Mesenteric fat pad (tissue), 1 donor: ENCODE measurements at places on chromosomes 13 and 19. TPM values are rescaled to one million over a fixed set of nuclear protein-coding genes. Genes with fewer than 3 reads are reported as not detected.
A peak's percentile ranks its signal among the peaks of the same experiment; 100 is the strongest.

Gene LRP3
- 43.3 TPM for total RNA-seq

Gene PSG1
- total RNA-seq: not detected

Gene LRRC8E
- 1.8 TPM for total RNA-seq

Gene FCAR
- 16.3 TPM for total RNA-seq

Gene PCDH8
- not detected for total RNA-seq

Gene TICAM1
- 13.6 TPM for total RNA-seq

Gene GPR12
- not detected for total RNA-seq

Gene ZNF471
- 6.2 TPM for total RNA-seq

- no peak for DNase-seq
These were observed 10.6 kb upstream of the ADGRE1 start for GRCh38 chr19:6876748-6877147.

DNA sequence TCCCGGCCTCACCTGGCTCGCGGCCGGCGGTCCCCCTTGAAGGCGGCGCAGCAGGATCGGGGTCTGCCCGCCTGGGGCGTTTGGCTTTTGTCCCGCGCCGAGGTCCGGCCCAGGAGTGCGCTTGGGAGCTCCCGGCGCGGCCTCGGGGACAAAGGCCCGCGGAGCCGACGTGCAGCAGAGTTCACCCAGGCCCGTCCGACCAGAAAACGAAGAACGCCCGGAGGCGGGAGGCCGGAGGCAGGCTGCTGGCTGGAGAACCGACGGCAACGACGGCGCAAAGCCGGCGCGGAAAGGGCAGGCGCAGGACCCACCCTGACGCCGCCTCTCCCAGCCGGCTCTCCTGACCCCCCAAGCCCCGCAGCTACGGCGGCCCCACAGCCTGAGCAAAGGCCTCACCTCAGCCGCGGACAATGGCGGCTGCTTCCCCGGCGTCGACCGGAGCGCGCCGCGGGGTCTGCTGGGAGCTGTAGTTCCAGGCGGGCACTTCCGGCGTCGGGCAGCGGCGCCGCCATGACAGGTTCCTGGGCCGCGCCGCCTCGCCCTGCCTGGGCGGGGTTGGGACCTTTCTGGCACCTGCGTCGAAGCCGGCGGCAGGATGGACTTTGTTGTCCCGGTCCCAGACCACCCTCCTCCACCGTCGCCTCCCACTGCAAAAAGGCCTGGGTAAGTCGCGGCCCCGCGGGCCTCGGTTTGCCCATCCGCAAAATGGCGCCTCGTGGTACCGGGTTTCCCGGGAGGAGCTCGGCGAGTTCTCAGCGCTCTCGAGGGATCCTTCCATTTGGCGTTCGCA is at the start of gene ZNF606:
TSS of gene ZNF606 (minus strand) at position 437 of the 790 bp plus-strand sequence. CDS start 1,501 bp downstream, outside the sequence.
- DNase-seq: peak; percentile 96

DNA sequence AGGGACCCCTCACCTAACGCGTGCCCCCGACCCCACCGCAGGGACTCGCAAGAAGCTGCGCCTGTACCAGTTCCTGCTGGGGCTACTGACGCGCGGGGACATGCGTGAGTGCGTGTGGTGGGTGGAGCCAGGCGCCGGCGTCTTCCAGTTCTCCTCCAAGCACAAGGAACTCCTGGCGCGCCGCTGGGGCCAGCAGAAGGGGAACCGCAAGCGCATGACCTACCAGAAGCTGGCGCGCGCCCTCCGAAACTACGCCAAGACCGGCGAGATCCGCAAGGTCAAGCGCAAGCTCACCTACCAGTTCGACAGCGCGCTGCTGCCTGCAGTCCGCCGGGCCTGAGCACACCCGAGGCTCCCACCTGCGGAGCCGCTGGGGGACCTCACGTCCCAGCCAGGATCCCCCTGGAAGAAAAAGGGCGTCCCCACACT is 4.7 kb upstream of the MYBPC2 start:
- DNase-seq: peak; percentile 93

GRCh38 chr13:98688373-98688772 is 64.1 kb downstream of the SLC15A1 start:
- no peak for DNase-seq

- no peak for DNase-seq
These were observed 152.9 kb downstream of the SIPA1L3 start for GRCh38 chr19:38059897-38060296.

DNA sequence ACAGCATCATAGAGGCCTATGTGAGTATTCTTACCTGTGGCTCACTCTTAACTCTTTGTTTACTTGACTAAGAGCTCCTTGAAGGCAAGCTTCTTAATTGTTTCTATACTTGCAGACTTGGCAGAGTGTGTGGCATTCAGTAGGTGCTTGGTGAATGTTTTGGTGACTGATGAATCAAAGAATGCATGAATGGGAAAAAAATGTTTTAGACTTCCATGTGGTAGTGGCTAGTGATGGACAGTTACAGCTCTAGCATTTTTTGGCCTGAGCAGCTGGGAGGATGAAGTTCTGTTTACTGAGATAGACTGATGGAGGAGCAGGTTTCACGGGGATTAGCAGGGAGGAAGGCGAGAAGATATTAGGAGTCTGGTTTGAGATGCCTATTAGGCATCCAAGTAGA is 13.6 kb downstream of the HAS1 start:
- no peak for DNase-seq

DNA sequence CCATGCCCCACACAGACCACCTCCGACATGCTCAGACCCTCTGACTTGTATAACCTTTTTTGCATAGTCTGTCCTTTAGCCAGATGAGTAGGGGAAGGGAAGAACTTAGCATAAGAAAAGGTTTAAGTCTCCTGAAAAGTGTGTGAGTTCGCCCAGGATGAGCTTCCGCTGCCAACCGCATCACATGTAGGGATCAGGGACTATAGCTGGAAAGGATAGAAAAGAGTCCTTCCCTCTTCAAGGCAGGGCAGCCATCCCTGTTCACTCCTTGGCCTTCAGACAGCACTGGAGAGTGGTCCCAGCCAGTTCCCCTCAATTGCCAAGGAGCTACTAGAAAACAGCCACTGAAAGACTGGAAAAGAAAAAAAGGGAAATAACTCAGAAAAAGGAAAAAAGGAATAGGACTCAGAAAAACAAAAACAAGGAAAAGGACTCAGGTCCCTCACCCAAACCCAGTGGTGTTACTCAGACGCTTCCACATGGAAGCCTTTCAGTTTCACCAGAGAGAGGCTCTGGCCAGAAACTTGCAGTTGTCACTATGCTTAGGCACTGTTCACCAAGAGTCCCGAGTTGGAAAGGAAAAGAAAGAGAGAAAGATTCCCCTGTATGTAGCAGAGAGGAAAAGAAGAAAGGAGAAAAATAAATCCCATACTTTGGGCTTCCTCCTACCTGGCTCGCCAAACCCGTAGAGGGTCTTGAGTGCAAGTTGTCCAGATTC is 5.6 kb upstream of the TM9SF2 start:
- no peak for DNase-seq

GRCh38 chr19:55176076-55176475 is 4.0 kb downstream of the SYT5 start:
- DNase-seq: no peak

- DNase-seq: no peak
These were observed 583.0 kb upstream of the SPRY2 start for GRCh38 chr13:80923907-80924306.

- no peak for DNase-seq
These were observed 9.8 kb upstream of the KCNN4 start for GRCh38 chr19:43790587-43790986.

GRCh38 chr19:19539698-19540063 is 1.6 kb downstream of the CILP2 start:
- DNase-seq: no peak

GRCh38 chr13:56166864-56167263 is 973.9 kb upstream of the PRR20A start:
- DNase-seq: no peak

- DNase-seq: peak; percentile 83
These were observed 244.4 kb upstream of the MAB21L1 start for GRCh38 chr13:35720690-35721554.

- no peak for DNase-seq
These were observed 7.5 kb upstream of the SBNO2 start for GRCh38 chr19:1181606-1182005.
